ENCODE measurements at places on chromosomes 2 and 18.

- DNase-seq: no peak
Measured at GRCh38 chr2:66580166-66581049, 145.5 kb downstream of the MEIS1 start.

GRCh38 chr2:10658041-10658913, 31.5 kb downstream of the NOL10 start:
- DNase-seq: no peak

DNA sequence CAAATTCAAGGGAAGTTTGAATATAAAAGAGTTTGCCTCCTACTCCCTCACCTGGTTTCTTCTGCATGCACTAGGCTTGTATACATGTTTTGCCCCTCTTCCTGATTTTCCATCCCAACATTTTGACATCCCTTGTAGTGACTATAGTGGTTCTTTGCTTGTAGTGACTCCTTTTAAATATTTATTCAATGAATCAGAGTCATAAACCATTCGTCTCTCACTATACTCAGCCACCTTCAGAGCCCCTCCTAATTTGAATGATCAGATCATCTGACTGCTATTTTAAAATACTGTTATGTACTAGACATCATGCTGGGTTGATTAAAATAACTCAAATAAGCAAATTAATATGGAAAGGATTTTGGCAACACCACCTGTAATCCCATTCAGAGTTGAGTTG, 492.1 kb upstream of the PIK3C3 start:
- DNase-seq: no peak

DNA sequence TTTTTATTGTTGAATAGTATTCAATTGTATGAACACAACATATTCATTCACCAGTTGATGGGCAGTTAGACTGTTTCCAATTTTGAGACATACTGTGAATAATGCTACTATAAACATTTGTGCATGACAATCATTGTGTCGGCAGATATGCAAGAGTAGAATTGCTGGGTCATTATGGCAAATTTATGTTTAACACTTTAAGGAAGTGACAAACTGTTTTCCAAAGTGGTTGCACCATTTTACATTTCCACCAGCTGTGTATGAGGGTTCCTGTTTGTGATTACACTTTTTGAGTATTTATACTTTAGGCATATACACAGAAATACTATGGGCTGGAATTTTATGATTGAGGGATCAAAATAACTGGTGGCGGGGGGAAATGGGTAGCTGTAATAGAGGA, 61.2 kb downstream of the MAP4K3 start:
- no peak for DNase-seq

- no peak for DNase-seq
Measured at GRCh38 chr18:22063102-22063501, 106.3 kb upstream of the GATA6 start.

DNA sequence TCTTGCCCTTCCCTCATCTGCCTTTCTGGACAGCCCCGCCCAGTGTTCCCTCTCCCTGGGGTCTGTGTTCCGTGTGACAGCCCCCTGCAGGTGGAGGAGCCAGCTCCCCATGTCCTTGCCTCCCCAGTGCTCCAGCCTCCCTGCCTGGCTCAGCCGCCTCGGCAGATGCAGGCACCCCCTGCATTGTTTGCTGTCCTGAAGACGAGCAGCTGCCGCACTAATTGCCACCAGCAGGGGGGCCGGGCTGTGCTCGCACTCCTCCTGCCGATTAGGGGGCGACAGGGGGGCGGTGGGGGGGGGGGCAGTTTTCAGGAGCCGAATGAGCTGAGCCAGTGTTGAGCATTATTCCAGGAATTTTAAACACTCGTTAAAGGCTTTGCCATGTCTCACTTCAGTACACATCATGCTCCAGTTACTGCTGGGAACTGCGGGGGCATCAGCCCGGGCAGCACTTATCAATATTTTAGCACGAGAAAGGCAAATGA, 23.3 kb downstream of the SIX3 start:
- peak; percentile 65 for DNase-seq

GRCh38 chr2:237482485-237482884, 4.6 kb upstream of the MLPH start:
- DNase-seq: peak; percentile 75

DNA sequence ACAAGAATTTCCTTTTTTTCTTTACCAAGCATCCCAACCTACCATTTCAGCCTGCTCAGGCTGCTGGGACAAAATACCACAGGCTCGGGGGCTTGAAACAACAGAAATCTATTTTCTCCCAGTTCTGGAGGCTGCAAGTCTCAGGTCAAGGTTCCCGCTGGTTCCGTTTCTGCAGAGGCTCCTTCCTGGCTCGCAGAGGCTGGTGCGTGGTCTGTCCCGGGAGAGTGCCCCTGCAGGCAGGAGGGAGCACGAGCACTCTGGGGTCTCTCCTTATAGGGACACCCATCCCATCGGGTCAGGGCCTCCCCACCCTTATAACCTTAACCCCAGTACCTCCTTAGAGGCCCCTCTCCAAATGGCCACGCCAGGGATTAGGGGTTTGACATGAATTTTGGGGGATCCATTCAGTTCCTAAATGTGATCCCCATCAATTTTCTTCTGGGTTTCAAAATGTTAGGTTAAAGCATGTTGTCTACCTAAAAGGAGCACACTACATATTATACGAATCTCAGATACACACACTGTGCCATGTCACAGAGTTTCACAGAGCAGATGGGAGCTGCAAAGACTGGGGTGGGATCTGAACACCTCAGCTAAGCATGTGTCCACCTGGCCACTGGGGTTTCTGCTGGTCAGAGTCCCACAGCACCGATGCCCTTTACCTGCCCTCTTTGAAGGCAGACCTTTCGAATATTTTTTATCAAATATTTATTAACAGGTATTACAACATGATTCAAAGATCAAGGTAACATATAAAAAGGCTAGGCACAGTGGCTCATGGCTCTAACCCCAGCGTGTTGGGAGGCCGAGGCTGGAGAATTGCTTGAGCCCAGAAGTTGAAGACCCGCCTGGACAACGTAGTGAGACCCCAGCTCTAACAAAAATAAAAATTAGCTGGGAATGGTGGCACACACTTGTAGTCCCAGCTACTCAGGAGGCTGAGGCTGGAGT, 17.6 kb upstream of the ADI1 start:
- DNase-seq: peak; percentile 78

GRCh38 chr2:170241756-170242155, 63.8 kb downstream of the MYO3B start:
- DNase-seq: no peak

DNA sequence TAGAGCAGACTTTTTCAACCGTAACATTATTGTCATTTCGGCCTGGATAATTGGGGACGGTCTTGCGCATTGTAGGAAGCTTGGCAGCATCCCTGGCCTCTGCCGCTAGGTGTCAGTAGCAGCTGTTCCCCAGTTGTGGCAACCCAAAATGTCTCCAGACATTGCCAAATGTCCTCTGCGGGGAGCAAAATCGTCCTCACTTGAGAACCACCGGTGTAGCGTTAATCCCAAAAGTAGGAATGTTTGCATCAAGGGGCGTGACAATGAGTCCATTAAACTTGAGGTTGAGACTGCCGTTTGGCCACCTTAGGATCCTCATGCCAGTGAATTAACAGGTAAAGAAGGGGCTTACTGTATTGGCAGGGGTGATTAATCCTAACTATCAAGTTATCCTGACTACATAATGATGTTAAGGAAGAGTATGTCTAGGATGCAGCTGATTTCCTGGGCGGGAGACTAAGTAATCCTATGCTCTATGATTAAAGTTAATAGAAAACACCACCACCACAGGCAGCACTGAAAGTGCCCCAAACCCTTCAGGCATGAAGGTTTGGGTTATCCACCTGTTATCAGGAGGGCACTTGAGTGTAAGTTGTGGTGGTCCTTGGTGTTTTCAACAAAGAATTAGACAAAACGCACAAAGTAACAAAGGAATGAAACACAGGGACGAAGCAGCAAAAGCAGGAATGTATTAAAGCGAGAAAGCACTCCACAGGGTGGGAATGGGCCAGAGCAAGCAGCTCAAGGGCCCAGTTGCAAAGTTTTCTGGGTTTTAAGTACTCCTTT, 4.9 kb upstream of the ZC3H8 start:
- peak; percentile 80 for DNase-seq
